ENCODE measurements at places on chromosomes 6 and 20.

DNA sequence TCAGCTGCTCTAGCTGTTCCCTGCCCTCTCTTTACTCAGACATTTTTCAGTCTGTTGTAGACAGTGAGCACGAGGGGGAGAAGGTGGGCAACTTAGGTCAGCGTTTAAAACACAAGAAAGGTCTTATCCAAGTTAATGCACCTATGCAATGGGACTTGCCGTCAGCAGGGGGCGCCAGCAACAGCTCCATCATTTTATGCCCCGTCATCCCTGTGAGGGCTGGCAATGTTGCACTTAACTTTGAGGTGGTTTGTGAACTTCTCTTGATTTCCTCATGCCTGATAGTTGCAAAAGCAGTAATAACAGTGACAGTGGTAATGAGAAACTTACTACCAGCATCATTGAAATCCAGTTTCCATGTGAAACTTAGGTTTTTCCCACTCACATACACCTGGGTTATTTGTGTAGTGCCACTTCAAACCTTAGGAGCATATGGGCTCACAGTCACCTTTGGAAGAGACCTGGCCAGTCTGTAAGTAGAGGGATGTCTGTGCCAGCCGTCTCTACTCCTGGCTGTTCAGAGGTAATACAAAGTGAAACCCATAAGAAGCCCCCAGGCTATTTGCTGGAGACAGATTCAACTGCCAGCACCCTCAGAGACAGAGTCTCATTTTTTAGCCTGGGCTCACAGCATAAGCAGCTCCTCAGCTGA, 44.9 kb upstream of the ID1 start:
- DNase-seq, result peak; percentile 80

DNA sequence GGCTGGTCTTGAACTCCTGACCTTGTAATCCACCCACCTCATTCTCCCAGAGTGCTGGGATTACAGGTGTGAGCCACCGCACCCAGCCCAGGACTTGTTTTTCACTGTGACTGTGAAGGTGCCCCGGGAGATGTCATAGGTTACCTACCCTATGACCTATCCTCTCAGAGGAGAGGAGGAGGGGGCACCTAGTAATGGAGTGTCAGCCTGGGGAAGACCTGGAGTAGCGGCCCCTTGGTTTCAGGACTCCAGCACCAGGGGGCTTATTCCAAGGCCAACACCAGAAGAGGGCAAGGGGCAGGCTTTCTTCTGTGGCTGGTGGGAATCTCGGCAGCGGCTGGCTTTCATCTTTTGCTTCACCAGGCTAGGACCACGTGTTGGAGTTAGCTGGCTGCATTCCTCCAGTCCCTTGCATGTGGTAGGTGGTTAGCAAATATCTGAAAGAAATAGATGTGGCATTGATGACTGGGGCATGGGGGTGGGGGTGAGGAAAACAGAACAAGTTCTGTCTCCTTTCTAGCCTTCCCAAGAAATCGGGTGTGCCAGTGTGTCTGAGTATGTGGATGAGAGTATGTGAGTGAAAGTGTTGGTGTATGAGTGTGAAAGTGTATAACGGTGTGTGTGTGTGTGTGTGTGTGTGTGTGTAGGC, 7.9 kb upstream of the ITPR3 start:
- no peak for DNase-seq

GRCh38 chr6:126064257-126064747, 78.0 kb downstream of the TRMT11 start:
- no peak for DNase-seq

- DNase-seq, result no peak
These were observed 64.7 kb downstream of the GPR6 start for GRCh38 chr6:110042670-110043296.

- no peak for DNase-seq
These were observed 21.7 kb downstream of the ELOVL5 start for GRCh38 chr6:53327017-53327395.

DNA sequence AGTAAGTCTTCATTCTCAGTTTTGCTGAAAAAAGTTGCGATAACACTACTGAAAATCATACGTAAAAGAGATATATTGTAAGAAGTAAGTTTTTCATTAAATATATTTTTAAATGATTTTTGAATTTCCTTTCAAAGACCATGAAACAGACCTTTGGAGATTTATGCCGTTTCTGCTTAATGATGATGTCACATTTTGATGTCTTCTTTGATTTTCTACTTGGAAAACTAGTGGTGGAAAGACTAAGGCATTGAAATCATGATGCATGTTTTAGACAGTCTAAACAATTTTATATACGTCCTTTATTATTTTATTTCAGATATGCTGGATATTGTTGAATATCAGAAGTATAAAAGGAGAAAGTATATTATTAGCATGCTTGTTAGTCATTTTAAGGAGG, 33.7 kb downstream of the EYA4 start:
- DNase-seq, result no peak

DNA sequence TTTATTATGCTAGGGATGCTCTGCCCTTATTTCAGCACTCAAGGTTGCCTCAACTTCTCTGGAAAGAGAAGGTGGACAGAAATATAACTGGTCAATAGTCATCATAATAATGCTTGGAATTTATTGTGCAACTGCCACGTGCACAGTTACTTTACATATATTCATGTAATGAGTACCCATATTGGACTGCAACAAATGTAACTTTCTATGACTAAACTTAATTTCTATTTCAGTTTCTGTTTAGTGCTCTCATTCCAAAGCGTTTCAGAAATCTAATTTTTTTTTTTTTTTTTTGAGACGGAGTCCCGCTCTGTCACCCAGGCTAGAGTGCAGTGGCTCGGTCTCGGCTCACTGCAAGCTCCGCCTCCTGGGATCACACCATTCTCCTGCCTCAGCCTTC, 28.3 kb upstream of the CD83 start:
- DNase-seq, result no peak

- DNase-seq, result no peak
These were observed 241.8 kb downstream of the ALDH8A1 start for GRCh38 chr6:134708079-134708478.

DNA sequence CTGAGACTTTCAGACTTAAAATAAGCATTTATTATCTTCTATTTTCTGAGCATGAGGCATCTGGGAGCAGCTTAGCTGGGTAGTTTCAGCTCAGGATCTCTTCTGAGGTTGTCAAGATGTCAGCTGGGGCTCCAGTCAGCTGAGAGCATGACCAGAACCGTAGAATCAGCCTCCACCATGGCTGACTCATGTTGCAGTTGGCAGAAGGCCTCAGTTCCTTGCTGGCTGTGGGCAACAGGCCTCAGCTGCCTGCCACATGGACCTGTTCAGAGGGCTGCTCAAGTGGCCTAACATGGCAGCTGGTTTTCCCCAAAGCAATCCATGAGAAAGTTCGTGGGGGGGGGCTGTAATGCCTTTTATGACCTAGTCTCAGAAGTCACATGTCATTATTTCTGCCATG, 142.3 kb downstream of the LY86 start:
- peak; percentile 92 for DNase-seq

DNA sequence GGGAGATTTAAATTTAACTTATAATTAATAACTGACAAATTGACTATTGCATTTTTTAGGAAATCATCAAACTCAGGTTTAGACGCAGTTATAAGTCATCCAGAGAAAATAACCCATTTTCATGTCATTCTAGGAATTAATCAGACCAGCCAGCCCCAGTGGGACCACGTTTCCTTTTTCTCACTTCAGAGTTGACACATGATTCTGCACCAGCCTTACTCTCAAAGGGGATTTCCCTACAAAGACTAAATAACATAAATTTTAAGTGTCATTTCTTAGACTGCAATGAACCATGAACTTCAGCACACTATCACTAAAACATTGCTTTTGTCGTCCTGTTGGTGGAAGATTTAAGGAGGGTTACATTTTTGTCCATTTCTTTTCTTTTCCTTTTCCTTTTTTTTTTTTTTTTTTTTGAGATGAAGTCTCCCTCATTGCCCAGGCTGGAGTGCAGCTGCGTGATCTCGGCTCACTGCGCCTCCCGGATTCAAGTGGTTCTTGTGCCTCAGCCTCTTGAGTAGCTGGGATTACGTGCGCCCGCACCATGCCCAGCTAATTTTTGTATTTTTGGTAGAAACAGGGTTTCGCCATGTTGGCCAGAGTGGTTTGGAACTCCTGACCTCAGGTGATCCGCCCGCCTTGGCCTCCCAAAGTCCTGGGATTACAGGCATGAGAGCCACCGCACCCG, 3.6 kb downstream of the IPCEF1 start:
- DNase-seq, result no peak

DNA sequence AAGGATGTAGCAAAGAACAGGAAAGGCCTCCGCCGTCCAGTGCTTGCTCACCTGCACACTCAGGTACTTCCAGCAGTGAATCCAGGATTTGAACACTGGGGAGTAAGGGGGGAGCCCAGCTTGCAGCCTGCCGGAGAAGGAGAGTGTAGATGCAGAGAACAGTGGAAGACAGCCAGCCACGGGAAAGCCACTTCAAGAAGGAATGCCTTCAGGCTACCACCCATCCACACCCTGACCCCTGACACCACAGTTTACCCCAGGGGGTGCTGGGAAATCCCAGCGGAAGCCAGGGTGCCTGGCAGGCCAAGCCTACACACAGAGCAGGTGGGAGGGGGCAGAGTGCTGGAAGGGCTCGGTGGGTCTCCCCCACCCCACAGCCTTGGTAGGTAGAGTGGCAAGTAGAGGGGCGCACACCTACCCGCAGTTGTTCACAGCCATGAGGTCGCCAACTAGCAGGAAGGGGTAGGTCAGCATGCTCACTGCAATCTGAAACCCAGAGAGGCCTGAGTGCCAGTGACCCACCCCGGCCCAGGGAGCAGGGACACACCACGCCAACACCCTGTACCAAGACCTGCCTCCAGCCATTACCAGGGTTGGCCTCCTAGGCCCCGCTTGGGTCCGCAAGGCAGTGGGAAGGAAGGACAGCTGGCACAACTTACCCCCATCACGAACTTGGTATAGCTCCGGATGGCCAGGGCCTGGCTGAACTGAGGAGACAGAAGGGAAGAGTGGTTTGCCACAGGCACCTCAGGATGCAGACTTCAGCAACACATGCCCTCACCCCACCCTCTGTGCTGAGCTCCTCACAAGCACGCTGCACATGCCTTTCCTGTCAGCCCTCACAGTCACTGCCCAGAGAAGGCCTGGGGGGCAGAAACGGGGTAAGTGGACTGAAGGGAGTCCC, 15.7 kb downstream of the PI16 start:
- DNase-seq, result no peak

GRCh38 chr6:27541212-27541932, 68.5 kb upstream of the ZNF184 start:
- DNase-seq, result no peak
